ENCODE measurements at places on chromosomes 7 and 10. TPM values are rescaled to one million over a fixed set of nuclear protein-coding genes. Genes with fewer than 3 reads are reported as not detected.

DNA sequence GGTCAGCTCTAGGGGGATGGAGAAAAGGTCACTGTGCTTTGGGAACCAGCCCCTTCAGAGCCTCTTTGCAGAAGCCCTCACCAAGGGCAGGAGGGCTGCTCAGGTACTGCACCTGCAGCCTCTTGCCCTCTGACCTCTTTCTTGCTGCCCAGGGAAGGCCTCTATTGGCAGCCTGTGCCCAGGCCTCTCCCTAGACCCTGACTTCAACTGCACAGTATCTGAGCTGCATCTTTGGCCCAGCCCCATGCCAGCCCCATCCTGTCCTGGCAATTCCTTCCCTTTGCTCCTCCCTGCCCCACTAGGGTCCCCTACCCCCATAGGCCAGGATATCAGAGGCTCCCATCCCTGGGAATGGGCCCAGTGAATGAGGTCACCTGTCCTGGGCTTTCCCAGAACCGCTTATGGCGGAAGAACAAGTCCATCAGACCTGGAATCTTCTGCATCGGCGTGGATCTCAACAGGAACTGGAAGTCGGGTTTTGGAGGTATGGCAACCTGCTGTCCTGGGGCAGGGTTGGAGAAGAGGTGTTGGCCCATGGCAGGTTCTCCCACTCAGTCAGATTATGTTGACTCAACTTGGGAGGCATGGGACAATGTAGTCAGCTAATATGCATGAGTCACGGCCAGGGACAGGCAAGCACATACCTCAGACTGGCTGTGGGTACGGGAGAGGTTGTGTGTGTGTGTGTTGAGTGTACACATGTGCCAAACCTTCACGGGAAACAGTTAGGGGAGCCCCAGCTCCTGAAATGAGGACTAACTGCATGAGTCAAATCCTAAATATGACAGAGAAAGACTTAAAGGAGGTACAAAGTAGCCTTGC lies 17.1 kb upstream of the CPA1 start:
- no peak overlapping the region for H3K4me3 ChIP-seq
- peaks cover 36% of the 10 kb centered on the region for H3K4me1 ChIP-seq
- no peaks in the 10 kb centered on the region for H3K36me3 ChIP-seq

DNA sequence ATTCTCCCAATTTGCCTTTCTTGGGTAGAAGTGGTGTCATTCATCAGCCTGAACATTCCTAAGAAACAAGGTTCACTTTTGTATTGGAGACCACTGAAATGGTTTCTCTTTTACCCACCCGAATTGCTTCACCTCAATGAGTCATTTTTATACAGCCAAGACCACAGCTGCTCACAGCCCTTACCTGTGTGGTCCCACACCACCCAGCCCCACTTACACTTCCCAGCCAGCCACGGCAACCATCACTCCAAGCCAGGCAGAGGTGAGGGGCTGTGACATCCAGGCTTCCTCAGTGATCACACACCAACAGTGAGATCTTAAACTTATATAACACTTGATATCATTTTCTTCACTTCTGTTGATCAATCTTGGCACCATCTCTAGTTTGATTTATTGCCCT lies 20.7 kb downstream of the OR13A1 start:
- no peak overlapping the region for H3K27ac ChIP-seq
- peaks cover 8% of the 10 kb centered on the region for H3K27me3 ChIP-seq

DNA sequence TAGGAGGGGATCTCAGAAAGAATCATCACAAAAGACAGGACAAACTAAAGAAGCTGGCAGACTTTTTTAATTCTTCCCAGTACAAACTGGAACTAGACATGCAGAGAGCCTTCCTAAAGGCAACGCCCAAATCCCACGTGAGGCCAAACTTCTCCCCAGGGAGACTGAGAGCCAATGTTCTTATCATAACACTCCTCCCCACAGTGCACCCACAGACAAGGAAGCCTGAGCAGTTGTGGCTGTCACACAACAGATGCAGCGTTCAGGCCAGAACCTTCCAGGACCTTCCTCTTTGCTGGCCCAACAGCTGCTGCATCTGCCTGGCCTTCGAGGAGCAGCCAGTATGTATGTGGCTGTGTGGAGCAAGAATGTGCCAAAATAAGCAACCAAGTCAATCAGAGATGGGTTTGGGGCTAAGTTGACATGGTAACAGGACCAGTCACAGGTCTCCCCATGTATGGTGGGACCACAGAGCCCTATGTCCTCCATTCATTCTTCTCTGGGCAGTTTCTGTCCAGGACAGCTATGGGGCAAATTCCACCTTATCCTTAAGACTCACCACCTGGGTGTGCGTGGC lies 34.9 kb downstream of the SRPK2 start:
- peaks cover 16% of the 10 kb centered on the region for H3K4me1 ChIP-seq
- H3K4me3 ChIP-seq, result no peak overlapping the region
- DNase-seq, result no peak
- H3K36me3 ChIP-seq, result no peaks in the 10 kb centered on the region

DNA sequence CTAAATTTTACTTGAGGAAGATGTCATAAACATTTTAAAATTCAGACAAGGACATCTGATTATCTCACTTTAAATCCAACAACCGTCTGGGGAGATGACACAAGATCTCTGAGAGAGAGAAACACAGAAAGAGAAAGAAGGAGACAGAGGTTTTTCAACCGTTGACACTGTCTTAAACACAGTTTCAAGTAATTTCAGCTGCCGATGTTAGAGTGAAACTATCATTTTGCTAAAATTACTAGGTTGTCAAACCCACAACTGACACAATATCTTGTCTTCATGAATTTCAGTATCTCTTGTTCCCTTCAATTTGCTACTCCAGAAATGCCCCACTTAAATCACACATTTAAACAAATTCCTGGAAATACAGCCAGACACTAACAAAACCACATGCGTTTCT lies 174.8 kb downstream of the RAPGEF5 start:
- H3K4me3 ChIP-seq, result no peak overlapping the region
- H3K36me3 ChIP-seq, result no peaks in the 10 kb centered on the region
- DNase-seq, result no peak
- no peaks in the 10 kb centered on the region for H3K4me1 ChIP-seq
- H3K27ac ChIP-seq, result no peak overlapping the region

- H3K27ac ChIP-seq, result no peak overlapping the region
- peaks cover 13% of the 10 kb centered on the region for H3K4me1 ChIP-seq
- H3K27me3 ChIP-seq, result no peaks in the 10 kb centered on the region
- no peaks in the 10 kb centered on the region for H3K36me3 ChIP-seq
- H3K4me3 ChIP-seq, result no peak overlapping the region
These were observed 48.5 kb upstream of the GRID1 start for GRCh38 chr10:86415116-86415515.

- no peak overlapping the region for H3K27ac ChIP-seq
- H3K36me3 ChIP-seq, result peaks cover 87% of the 10 kb centered on the region
- H3K4me3 ChIP-seq, result no peak overlapping the region
- no peaks in the 10 kb centered on the region for H3K4me1 ChIP-seq
- no peaks in the 10 kb centered on the region for H3K27me3 ChIP-seq
These were observed 79.2 kb downstream of the DNAJB6 start for GRCh38 chr7:157416011-157416410.

GRCh38 chr10:17375936-17376584 lies 78.3 kb downstream of the ST8SIA6 start:
- no peak for DNase-seq
- H3K4me1 ChIP-seq, result no peaks in the 10 kb centered on the region
- H3K4me3 ChIP-seq, result no peak overlapping the region
- no peaks in the 10 kb centered on the region for H3K27me3 ChIP-seq
- H3K36me3 ChIP-seq, result no peaks in the 10 kb centered on the region
- no peak overlapping the region for H3K27ac ChIP-seq

The C10orf143 gene
- total RNA-seq, result 4.0 TPM

GRCh38 chr7:117020591-117020973 lies 67.3 kb downstream of the ST7 start:
- DNase-seq, result no peak
- H3K27ac ChIP-seq, result peak overlapping the region; percentile 43
- H3K4me3 ChIP-seq, result peak overlapping the region; percentile 27

The ANKRD30A gene
- total RNA-seq, result not detected

GRCh38 chr10:100658269-100658668 lies 87.1 kb upstream of the PAX2 start:
- no peak for DNase-seq
- peaks cover 100% of the 10 kb centered on the region for H3K27me3 ChIP-seq
- no peaks in the 10 kb centered on the region for H3K36me3 ChIP-seq
- no peak overlapping the region for H3K4me3 ChIP-seq

DNA sequence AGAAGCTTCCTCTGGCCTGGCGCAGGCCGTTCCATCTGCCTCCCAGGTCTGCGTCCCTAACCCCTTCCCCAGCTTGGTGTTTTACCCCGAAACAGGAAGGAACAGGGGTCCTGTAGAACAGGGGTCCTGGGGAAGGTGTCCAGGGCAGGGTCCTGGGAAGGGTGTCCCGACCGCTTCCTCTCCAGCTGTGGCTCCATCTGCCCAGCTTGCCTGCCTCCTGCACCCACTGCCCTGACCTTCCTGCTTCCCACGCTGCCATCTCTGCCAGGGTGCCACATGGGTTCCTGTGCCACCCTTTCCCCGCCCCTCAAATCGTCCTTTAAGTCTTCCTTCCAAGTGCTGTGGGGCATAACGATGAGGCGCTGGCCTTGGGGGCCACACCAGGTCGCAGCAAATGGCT lies 32.4 kb downstream of the WDR86 start:
- H3K4me1 ChIP-seq, result peaks cover 19% of the 10 kb centered on the region
- peaks cover 12% of the 10 kb centered on the region for H3K36me3 ChIP-seq
- H3K27ac ChIP-seq, result no peak overlapping the region
- no peak overlapping the region for H3K4me3 ChIP-seq
- no peak for DNase-seq
- H3K27me3 ChIP-seq, result peaks cover 21% of the 10 kb centered on the region

DNA sequence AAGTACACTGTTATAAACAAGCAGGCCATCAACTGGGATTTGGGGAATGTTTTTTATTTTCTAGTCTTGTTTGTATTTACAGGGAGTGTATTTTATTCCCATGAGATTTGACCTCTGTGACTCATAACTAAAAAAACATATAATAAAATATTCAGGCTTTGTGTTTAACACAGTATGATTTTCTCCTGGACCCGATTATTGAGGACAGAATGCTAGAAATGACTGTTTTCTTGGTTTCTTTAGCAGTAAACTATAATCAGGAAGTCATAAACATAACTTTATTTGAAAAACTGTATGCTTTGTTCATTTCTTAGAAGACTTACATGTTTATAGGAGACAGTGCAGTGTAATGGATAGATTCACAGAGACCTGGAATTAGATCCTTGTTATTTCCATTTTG lies 2.1 kb downstream of the NHLRC2 start:
- no peak overlapping the region for H3K27ac ChIP-seq
- peaks cover 9% of the 10 kb centered on the region for H3K4me1 ChIP-seq
- no peak for DNase-seq
- no peaks in the 10 kb centered on the region for H3K36me3 ChIP-seq
- peak overlapping the region; percentile 96 for H3K4me3 ChIP-seq

The PROSER2 gene
- 6.4 TPM for total RNA-seq

DNA sequence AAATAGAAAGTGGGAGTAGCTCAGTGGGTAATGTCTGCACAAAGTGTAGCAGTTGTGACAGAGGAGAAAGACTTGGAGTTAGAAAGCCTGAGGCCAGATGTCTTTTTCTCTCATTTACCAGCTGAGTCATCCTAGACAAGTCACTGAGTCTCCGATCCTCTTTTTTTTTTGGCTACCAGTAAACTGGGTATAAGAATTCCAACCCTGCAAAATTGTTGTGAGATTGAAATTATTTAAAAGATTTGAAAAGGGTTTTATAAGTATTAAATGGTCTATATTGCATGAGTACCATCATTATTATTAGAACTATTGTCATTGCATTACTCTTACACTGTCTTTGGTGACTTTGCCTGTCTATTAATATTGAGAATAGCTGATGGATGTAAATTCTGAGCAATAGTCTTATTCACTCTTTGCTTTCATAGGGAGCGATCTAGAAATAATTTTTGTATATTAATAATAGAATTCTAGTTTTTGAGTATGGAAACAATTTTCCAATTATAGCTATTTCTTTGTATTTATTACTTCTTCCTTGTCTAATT lies 74.0 kb downstream of the ARID5B start:
- no peaks in the 10 kb centered on the region for H3K27me3 ChIP-seq
- H3K4me3 ChIP-seq, result no peak overlapping the region
- peak overlapping the region; percentile 14 for H3K27ac ChIP-seq
- no peak for DNase-seq
